SK-N-SH treated with all-trans-retinoic acid at 6 μM for 48 hours (cell line): ENCODE measurements at places on chromosomes 6 and 20.

GRCh38 chr20:48425321-48425720 is 402.5 kb downstream of the PREX1 start:
- no peak for ATAC-seq

DNA sequence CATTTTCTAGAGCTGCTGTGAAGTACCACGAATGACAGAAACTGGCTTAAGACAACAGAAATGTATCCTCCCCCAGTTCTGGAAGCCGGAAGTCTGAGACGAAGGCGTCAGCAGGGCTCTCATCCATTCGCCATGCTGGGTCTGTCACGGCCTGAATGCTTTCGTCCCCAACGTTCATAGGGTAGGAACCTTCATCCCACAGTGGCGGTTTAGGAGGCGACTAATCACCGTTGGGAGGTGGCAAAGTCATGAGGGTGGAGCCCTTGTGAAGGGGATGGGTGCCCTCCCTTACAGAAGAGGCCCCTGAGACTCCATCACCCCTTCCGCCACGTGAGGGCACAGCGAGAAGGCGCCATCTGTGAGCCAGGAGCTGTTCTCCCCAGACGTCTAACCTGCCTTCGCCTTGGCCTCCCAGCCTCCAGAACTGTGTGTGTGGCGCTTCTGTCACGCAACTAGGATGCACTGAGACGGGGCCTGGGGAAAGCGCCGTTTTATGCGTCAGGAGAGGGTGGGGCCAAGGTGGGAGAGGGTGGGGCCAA is 250.3 kb downstream of the TTLL2 start:
- ATAC-seq: no peak

DNA sequence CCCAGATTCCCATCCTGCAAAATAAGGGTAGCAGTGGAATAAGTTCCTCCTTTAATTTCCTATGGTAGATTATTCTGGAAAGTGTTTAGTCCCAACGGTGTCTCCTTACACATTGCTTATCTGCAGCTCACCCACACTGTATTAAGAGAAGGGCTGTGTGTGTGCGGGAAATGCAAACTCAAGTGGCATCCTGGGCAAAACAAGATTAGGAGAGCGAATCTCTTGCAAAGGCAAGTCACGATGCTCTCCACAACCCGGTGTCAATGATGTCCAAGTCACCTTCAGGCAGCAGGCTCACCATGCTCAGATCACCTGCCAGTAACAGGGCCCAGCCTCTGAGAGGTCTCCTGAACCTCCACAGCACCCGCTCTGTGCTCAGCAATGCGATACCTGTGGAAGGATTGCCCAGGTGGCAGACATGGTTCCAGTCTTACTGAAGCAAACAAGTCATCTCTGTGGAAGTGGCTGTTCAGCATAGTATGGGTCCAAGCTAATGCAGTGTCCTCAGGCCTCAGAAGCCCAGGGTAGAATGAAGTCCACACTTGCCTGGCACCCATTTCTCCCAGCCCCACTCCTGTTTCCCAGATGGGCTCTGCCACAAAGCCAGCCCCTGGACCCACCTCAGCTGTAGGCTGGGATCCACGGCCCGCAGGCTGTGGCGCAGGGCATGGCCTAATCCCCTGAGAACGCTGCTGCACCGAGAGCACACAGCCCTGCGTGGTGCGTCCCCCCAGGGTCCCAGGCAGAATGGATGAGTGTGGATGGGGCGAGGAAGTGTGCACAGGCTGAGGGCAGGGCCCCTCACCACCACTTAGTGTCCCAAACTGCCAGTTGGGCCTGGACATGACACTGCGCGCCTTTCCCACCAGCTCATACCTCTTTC is 101.2 kb downstream of the PXDC1 start:
- no peak for ATAC-seq

GRCh38 chr6:26232940-26233648 is 131.9 kb upstream of the BTN3A2 start:
- ATAC-seq: peak; percentile 32

- peak; percentile 40; the same call in 2 of the 3 replicates for ATAC-seq
Measured at GRCh38 chr6:158660333-158660754, 10.5 kb downstream of the SYTL3 start.

DNA sequence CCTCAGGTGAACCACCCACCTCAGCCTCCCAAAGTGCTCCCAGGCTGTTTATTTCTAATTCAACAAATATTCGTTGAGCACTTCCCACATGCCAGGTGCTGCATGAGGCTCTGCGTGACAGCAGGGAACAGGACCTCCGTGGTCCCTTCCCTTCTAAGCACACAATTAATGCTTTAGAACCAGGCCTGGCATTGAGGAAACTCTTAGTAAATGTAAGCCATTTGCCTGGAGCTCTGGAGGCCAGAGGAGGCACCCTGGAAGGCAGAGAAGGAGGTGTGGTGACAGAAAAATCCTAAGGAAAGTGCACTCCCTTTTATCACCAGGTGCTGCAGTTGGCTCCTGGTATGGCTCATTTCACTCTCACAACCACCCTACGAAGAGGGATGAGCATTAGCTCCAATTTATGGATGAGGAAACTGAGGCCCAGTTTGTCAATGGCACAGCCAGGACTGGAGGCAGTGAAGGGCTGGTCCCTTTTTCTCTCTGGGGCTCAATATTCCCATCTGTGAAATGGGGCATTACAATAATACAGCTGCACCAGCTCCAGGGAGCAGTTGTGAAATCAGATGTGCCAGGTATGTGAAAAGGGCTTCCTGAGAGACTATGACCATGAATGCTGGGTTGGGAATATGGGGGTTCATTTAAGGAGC is 8.1 kb upstream of the ID1 start:
- ATAC-seq: no peak

DNA sequence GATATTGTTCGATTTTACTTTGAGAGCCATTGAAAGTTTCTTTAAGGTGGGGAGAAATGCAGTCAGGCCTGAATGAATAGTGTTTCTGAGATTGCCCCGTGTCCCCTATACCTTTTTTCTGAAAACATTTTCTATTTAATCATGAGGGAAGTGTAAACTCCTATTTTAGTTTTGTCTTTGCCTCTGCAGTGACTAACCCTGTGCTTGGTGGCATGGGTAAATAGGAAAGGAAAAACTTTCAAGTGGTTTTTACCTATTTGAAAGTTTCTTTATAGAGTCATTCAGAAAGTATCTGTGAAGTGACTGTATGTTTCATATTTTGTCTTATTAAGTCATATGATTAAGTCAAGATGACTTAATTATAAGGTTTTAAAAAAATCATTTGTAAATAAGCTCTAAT is 14.5 kb downstream of the SNRNP48 start:
- ATAC-seq: no peak
